ENCODE measurements at places on chromosomes 12 and 14.
A peak's percentile ranks its signal among the peaks of the same experiment; 100 is the strongest.

- DNase-seq, result no peak
These were observed 16.3 kb upstream of the IRF2BPL start for GRCh38 chr14:77044783-77045237.

- DNase-seq, result no peak
These were observed 14.5 kb downstream of the CCDC198 start for GRCh38 chr14:57479197-57479596.

GRCh38 chr12:25256826-25257225, 6.1 kb upstream of the KRAS start:
- DNase-seq, result no peak

- DNase-seq, result no peak
These were observed 93.3 kb downstream of the CIT start for GRCh38 chr12:119783787-119784186.

GRCh38 chr14:87840906-87841305, 152.1 kb downstream of the GALC start:
- no peak for DNase-seq

DNA sequence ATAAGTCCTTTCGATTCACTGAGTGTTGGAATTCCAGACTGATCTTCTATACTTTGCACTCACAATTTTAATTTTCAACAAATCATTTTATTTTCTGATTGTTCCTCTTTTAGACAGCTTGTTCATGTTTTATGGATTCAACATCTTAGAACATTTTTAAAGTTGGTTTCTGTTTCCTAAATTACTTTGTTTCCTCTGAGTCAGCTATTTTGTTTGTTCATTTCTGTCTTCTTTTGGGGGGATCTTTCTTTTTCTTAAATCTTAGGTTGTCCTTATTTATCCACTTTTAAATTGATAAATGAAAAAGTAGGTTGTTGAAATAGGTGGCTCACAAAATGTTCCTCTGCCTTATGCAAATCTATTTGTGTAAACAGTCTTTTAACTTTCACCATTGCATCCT, 160.0 kb downstream of the GALC start:
- no peak for DNase-seq

- no peak for DNase-seq
These were observed 175.0 kb upstream of the SYT10 start for GRCh38 chr12:33614630-33615029.

DNA sequence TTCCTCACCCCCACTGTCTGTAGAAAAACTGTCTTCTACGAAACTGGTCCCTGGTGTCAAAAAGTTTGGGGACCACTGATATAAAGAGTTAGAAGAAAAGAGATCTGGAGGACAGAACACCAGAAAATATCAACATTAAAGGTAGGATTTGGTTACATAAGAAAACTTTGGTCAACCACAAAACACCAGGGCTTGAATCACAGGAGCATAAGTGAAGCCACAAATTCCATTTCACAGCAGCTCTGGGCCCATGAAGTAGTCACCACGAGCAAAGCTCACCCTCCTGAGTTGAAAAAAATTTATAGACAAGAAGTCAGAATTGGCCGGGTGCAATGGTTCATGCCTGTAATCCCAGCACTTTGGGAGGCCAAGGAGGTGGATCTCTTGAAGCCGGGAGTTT, 19.4 kb downstream of the RALGAPA1 start:
- no peak for DNase-seq

- no peak for DNase-seq
These were observed 1.0 kb downstream of the IGFBP6 start for GRCh38 chr12:53098354-53098981.

- DNase-seq, result peak; percentile 97
These were observed at the start of gene ATP5MC2 for GRCh38 chr12:53675701-53676607. TSS of gene ATP5MC2 (minus strand) at chr12:53676083. CDS start at chr12:53672614, 3,469 bp downstream.

GRCh38 chr14:77189479-77189878, 7.9 kb downstream of the TMEM63C start:
- DNase-seq, result no peak

DNA sequence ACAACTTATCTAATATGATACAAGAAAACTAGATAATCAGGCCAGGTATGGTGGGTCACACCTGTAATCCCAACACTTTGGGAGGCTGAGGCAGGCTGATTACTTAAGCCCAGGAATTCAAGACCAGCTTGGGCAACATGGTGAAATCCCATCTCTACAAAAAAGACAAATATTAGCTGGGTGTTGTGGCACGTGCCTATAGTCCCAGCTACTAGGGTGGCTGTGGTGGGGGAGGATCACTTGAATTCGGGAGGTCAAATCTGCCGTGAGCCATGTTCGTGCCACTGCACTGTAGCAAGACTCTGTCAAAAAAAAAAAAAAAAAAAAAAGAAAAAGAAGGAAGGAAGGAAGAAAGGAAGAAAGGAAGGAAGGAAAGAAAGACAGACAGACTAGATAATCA, 27.0 kb downstream of the ZCRB1 start:
- DNase-seq, result no peak

- no peak for DNase-seq
These were observed 178.4 kb downstream of the SPTSSA start for GRCh38 chr14:34283590-34283989.

Data from natural killer cell treated with Interleukin-12 subunit alpha and Interleukin-12 subunit beta and Interleukin-15 and Interleukin-18, amount 100 ng/mL, for 72 hours (primary cell).